ENCODE measurements at places on chromosomes 12 and 14.

- DNase-seq = no peak
These were observed 7.4 kb downstream of the CIT start for GRCh38 chr12:119869720-119870119.

- no peak for DNase-seq
These were observed 30.6 kb downstream of the TAOK3 start for GRCh38 chr12:118342090-118342489.

DNA sequence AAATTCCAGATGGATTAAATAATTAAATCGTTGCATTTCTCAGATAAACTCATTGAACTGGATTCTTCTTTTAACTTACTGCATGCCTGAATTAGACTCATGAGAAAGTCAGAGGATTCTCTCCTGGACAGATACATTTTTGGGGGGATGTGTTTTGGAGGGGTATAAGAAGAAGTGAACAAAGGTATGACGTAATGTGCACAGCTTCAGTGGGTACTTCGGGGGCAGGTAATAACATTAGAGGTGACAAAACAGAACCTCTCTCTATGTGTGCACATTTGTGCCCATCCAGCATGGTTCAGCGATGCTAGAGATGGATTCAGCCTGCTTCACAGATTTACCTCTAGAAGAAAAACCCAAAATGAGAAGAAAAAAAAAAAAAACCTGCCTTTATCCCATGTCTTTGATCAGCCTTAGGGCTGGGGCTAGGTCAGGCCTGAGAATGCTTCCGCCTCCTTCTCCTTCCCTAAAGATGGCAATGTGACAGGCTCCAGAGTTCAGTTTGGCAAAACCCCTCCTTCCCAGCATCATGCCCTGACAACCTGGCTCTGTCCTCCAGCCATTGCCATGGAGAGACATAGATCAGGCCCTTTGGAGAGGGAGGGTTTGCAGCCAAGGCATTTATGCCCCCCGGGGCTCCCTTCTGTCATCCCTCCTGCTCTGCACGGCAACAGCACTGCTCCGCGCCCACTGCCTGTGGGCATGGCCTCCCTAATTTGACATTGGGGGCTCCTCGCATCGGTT, 166.7 kb downstream of the KCNA5 start:
- no peak for DNase-seq

GRCh38 chr12:83086023-83086422, 399.3 kb downstream of the TMTC2 start:
- no peak for DNase-seq

GRCh38 chr14:57375156-57375555, 15.2 kb upstream of the NAA30 start:
- no peak for DNase-seq

DNA sequence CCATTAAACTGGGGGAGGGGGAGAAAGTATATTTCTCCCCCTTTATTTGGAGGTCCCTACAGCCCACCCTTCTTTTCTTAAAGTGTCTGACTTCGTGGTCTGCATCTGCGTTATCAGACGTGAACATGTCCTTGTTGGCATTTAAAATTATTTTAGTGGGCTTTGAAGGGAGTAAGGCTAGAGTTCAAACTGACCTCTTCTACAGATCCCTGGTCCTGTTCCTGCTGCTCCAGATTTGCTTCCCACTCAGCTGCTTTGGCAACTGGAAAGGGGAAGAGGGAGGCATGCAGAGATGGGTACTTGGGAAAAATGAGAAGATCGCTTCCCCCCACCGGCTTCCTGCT, 611 bp upstream of the SIX6 start:
- no peak for DNase-seq

GRCh38 chr12:41950455-41950854, 194.2 kb downstream of the GXYLT1 start:
- no peak for DNase-seq

DNA sequence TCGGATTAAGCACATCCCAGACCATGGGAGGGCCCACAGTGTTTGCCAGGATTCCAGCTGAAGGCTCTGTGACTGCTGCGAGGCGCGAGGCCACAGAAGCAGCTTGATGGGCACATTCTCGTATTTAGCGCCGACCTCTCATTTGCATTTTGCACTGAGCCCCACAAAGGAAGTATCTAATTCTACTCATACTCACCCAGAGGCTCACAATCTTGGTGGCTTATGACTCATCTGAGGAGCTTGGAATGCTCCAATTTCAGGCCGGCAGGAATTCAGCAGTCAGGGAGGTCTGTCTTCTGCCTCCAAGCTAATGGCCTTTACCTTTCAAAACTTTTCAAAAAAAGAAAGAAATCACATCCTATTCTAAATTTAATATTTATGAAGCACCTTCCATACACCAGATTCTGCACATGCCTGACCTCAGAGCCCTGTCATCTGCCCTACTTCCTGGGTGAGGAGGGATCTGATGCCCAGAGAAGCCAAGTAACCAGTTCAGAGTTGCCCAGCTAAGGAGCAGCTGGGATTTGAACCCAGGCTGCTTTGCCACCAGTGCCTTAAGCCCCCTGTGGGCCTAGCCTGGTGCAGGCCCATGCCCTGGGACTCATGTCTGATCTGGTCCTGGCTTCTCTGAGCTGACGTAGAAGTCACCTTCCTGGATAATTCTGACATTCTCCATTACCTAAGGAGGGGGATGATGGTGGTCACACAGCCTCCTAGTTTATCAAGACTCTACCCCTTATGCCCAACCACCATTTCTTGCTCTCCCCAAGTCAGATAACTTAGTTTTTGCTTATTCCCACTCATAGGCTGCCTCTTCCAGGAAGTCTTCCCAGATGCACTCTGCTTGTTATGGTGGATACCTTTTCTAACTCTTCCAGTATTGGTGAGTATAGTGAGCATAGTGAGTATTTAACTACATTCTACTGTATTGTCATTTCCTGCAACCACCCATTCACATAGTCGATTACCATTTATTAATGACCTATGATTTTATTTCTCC, 198.9 kb downstream of the RBM19 start:
- DNase-seq = no peak

GRCh38 chr14:56195223-56195622, 77.0 kb downstream of the PELI2 start:
- DNase-seq = no peak

GRCh38 chr14:48622980-48623379, 947.6 kb upstream of the MDGA2 start:
- DNase-seq = no peak

DNA sequence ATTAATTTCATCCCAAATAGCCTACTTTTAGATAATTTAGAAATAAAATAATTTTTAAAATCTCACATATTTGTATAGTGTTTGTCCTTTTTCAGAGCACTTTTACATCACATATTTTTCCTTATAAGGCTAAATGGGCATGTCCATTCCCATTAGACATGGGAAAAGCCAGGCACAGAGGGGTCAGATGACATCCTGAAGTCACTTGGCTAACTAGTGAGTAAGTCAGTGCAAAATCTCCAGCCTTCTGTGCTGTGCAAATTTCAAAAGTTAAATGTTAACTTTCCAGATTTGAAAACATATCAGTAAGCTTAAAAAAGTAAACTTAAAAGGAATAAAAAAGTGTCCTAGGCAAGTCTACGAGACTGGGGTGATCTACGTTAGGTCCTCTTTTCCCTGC, 117.4 kb downstream of the EMP1 start:
- DNase-seq = no peak

GRCh38 chr14:20904393-20905029, 13.3 kb downstream of the RNASE3 start:
- DNase-seq = no peak

- DNase-seq = no peak
These were observed 19.2 kb downstream of the INTS13 start for GRCh38 chr12:26918321-26919215.

Measured in ovary (tissue), 10 donors.